ENCODE measurements at places on chromosomes 1 and 21.

DNA sequence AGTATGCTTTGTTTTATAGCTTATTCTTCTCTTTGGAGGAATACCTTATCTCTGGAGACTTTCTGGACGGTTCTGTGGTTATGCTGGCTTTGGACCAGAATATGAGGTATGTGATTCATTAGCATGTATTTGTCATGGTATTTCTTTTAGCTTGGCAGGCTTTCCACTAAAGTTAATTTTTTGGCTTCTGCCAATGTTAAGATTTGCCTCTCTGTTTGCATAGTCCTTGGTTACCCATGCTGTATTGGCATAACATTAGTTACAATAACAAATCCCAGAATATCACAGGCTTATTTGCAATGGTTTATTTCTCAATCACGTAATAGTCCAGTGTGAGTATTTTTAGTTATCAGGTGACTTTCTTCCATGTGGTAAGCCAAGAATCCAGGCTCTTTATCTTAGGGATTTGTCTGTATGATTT lies 9.7 kb downstream of the ZMPSTE24 start:
- no peak for DNase-seq

DNA sequence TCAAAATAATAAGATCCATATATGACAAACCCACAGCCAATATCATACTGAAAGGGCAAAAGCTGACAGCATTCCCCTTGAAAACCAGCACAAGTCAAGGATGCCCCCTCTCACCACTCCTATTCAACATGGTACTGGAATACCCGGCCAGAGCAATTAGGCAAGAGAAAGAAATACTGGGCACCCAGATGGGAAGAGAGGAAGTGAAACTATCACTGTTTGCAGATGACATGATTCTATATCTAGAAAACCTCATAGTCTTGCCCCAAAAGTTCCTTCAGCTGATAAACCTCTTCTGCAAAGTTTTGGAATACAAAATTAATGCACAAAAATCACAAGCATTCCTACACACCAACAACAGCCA lies 442.7 kb downstream of the PTBP2 start:
- no peak for DNase-seq

DNA sequence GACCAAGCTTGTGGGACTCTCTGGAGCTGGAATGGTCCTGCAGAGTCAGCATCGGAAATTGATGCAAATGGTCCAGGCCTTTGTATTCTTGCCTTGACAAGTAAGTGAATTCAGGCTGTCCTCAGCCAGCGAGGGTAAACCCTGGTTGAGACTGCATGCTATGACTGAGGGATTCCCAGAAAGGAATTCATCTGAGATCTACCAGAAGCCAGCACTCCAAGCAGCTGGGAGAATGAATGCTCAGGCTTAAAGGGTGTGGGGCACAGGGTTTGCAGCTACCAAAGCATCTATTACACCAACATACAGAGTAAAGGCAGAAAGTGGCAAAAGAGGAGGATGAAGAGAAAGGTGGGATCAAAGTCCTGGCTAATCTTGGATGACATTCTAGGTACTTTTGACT lies 257.0 kb upstream of the LYPLAL1 start:
- DNase-seq, result no peak

GRCh38 chr21:44984792-44985440 lies 45.1 kb downstream of the SLX9 start:
- DNase-seq, result no peak

DNA sequence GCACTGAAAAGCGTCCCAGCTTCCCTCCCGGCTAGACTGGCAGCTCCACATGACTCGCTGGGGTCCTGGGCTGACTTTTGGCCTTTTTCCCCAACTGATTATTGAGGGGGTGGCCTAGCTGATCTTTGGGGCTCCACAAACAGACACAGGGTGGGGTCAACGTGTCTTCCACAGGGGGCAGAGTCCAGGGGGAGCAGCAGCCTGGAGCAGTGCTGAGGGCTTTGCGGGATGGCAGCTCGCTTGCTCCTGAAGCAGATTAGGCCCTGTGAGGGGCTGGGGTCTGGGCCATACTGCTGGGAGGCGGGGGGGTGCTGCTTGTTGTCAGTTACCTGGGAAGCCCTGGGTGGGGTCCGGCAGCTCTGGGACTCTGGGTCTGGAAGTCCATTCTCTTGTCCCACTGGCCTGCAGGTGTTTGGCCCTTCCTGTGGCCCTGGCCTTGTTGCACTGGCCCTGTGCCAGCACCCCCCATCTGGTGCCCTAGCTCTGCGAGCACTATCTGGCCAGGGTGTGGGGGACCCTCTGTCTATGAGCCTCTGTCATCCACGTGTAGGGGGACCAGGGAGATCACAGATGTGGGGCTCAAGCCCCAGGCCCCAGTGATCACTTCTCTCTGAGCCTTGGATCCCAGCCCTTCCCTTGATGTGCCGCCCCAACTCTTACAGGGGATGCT lies 12.3 kb upstream of the HES5 start:
- DNase-seq, result no peak

GRCh38 chr1:7407980-7408770 lies 362.9 kb upstream of the VAMP3 start:
- no peak for DNase-seq

DNA sequence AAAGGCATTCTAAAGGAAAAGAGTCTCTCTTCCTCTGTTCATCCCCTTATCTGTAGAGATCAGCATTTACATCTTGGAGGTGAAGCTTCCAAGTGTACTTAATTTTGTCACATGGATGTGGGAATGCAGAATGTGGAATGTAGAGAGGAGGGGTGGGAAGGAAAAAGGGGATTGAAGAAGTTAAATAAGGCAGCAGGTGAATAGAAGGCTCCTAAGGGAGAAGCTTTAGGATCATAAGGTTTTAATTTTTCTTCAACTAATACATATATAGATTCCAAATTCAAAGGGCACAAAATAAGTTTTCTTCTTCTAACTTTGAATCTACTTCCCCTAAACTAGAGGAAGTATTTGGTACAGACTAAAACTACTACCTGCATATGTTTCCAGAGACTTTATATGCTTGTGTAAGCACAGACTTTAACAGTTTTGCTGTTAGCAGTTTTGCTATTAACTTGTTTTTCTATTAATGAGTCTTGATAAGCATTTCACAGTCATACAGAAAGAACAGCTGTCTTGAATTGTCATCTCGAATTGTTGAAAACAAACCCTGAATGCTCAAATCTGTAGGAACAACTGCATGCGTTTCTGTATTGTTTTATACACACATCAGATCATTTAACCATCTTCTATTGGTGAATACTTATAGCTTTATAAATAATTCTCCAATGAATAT lies 12.7 kb downstream of the TENT5C start:
- DNase-seq, result no peak

GRCh38 chr1:226541231-226541630 lies 7.3 kb upstream of the STUM start:
- no peak for DNase-seq

- peak; percentile 69 for DNase-seq
These were observed 29.7 kb downstream of the PBX1 start for GRCh38 chr1:164588516-164589341.

GRCh38 chr21:29221253-29221744 lies 77.4 kb upstream of the BACH1 start:
- DNase-seq, result no peak

GRCh38 chr21:33075596-33076195 lies 5.8 kb downstream of the OLIG1 start:
- no peak for DNase-seq

DNA sequence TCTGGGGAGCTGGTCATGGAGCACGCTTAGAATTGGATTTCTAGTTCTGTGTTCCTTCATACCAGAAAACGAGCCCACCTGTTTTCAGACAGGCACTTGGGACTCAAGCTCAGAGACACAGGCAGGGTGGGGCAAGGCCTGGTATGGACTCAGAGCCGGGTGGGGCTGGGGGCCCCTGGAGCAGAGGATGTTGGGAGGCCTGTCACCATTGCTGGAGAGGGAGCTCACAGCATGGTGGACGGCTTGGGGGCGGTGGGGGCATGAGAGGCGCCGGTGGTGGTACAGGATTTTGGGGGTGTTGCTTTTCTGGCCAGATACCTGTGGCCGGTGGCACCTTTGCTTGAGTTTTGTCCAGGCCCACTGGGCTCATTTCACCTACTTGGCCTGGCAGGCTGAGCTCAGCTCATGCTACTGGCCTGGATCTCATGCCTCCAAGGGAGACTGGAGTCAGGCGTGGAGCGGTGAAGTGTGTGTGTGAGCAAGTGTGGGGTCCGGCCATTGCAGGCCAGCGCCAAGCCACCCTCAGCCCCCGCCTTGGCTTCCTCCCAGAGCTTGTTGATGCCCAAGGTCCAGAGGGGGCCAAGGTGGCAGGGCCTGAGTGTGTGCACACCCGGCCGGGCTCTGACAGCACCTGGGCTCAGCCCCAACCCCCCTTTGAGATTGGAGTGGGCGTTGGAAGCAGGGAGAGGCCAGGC lies 8.7 kb downstream of the SLX9 start:
- DNase-seq, result no peak

GRCh38 chr1:8763888-8764287 lies 53.6 kb downstream of the RERE start:
- no peak for DNase-seq

- no peak for DNase-seq
These were observed 4.3 kb downstream of the TRIM46 start for GRCh38 chr1:155177918-155178281.
